ENCODE measurements at places on chromosomes 12 and 14. TPM values are rescaled to one million over a fixed set of nuclear protein-coding genes. Genes with fewer than 3 reads are reported as not detected.

The SYCP3 gene
- total RNA-seq = not detected

- DNase-seq = no peak
Measured at GRCh38 chr14:99572173-99572999, 31.6 kb downstream of the CCDC85C start.

GRCh38 chr12:2341871-2342270, 289.1 kb downstream of the CACNA1C start:
- DNase-seq = no peak

DNA sequence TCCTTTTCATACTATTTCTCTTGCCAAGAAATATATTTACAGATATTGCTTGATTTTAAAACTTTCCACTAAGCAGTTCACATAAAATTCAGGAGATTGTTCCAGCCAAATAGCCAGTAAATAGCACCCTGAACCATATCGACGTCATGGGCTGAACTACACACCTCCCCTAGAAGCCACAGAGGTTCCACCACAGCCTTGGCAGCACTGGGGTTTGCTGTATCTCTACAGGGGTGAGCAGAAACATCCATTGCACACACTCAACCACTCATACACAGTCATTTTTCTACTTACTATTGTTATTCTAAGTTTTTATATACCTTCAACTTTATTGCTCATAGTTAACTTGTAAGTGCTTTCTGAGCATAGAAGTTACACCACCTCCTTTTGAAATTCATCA, 8.1 kb upstream of the EIF2S3B start:
- DNase-seq = no peak

DNA sequence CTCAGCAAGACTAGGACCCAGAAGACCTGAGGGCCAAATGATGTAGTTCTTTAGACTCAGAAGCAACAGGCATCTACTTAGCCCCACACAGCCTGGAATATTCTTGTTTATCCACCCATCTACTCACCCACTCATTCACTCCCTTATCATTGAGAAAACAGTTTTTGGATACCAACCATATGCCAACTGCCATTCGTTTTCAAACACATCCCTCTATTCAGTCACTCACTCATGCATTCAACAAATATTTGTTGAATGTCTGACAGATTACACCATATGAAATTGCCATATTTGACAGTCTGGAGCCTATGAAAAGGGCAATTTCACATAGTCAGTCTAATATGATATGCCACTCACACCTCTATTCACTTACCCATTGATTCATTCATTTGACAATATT, 103.2 kb downstream of the NT5DC3 start:
- DNase-seq = no peak

DNA sequence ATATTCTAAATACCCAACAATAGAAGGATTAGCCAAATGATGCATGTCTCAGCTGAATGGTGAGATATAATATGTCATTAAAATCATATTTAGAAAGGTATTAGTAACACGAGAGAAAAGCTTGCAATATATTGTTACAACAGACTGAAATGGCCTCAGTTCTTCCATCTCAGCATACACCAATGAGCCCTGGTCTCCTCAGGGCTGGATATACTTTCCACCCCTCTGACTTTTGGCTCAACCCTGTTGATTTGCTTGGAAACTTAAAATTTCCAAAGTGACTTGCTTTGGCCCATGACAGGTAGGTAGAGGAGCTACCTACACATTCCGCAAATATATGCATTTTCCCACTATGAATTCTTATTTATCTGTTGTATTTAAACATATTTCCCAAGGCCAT, 908.1 kb upstream of the TMEM132C start:
- DNase-seq = no peak

GRCh38 chr14:99597911-99598600, 6.0 kb downstream of the CCDC85C start:
- no peak for DNase-seq

GRCh38 chr14:68393259-68393658, 399.6 kb downstream of the ZFP36L1 start:
- DNase-seq = no peak

DNA sequence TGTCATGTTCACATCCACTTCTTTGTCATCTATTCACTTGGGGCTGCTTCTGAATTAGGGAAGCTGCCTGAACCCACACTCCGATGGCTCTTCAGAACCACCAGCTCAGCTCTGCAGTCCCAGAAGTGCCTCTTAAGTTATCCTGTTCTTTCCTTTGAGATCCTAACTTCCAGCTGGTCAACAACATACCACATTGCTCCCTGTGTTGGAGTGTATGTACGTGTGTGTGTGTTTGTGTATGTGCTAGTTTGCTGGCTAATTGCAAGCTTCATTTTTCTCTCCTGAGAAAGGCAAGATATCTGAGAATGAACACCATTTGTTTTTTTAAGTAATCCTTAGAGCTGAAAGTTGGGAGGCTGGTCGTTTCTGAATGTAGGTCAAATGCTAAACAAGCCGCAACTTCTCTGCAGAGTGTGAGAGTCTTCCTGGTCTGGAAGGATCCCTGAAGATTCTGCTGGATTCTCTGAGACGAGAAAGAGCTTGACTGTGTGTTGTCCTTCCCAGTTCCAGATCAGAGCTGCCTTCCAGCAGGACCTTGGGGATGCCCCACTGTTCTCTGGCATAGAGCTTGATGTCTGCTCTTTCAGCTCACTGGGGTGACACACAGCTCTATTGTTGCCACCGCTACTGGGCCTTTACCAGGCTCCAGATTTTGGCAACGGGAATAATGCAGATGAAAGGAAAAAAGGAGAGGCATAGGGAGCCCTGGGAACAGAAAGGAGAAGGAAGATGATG, 839 bp downstream of the GSG1 start:
- DNase-seq = no peak
